AG04449 (cell line): ENCODE measurements at places on chromosomes 12 and 14.

DNA sequence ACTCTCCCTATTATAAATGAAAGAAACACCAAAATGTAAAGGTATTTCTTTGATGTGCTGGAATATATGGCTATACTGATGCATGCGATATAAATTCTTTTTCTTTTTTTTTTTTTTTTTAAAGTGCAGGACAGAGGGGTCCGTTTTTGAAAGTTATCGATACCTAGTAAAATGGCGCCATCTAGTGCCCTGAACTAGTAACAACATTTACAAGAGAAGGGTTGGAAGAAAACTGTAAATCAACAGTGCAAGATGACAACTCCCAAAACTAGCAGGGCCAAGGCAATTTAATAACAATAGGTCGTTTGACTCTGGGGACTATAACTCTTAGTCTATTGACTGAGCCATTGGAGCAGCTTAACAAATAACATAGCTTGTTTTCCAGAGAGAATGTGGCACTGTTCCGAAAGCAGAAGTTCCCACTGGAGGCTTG is 137.7 kb downstream of the SPTSSA start:
- DNase-seq: no peak

GRCh38 chr12:97047361-97047760 is 140.3 kb downstream of the NEDD1 start:
- no peak for DNase-seq

- DNase-seq: no peak
Measured at GRCh38 chr14:46653031-46653755, 1.6 kb upstream of the RPL10L start.

DNA sequence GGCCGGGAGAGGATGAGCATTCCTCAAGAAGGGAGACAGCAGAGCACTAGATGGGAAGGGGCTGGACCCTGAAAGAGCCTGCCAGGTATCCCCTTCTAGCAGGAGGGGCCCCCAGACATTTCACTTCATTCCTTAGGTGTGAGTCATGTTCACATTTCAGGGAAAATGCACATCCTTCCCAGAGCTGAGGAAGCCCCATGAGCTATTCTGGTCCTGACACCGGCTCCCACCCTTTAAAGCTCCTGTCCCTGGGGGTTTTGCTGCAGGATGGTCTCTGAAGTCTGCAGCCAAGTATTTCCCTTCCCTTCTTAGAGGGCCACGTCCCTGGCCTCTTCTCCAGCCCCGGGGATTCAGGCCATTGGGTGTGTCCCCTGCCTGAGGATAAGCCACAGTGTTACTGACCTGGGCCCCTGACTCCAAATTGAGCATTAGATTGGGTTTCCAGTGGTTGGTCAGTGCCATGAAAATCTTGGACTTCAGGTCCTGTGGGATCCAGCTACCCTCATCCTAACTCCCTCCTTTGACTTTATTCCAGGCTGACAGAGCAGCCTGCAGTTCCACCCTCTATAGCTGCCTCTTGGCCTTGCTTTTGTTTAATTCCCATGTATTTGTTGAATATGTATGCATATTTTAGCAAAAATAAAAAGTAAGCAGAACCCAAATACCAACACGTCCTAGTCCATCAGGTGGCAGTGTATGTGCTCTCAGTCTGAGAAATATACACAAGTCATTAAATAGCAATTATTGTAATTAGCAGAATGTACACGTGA is 267.1 kb downstream of the CACNA1C start:
- no peak for DNase-seq

DNA sequence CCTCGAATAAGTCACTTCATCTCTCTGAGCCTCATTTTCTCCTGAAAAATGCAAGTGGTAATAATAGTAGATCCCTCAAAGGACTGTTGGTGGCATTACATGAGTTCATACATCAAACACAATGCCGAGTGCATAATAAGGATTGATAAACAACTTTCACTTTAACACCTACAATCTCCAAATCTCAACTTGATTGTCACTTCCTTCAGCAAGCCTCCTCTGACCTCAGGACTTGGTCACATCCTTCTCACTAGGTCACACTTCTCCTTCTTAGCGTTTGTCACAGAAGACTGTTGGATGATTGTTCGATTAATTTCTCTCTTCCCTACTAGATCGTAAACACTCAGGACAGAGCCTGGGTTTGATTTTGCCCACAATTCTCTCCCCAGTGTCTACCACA is 7.9 kb upstream of the PRKAB1 start:
- no peak for DNase-seq

DNA sequence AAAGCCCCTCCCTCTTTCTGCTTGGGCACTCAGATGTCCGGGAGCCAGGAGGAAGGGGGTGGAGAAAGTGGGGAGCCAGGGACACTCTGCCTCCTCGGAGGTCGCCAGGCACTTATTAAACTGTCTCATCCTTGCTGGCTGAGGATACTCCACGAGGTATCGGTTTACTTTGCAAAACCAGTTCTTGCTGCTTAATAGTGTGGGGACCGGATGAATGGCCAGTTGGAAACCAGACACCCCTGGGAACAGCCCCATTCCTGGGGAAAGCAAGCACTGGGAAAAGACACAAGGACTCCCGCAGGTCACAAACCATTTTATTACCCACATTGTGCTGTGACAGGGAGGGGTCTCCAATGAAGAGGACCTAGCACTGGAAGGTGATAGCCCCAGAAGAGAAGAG is 34.2 kb downstream of the CCDC88C start:
- no peak for DNase-seq

DNA sequence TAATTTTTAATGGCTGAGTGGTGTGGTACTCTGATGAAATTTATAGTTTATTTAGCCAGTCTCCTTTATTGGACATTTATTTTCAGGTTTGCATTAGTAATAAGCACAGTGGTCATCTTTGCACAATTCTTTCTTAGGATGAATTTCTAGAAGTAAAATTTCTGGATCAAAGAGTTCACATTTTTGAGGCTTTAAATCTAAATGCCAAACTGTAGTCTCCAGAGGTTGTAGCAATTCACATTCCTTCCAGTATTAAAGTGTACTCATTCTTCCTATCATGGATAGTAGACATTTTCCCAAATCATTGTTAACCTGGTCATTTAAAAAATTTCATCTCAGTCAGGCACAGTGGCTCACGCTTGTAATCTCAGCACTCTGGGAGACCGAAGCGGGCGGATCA is 24.8 kb downstream of the SLC39A9 start:
- DNase-seq: no peak

DNA sequence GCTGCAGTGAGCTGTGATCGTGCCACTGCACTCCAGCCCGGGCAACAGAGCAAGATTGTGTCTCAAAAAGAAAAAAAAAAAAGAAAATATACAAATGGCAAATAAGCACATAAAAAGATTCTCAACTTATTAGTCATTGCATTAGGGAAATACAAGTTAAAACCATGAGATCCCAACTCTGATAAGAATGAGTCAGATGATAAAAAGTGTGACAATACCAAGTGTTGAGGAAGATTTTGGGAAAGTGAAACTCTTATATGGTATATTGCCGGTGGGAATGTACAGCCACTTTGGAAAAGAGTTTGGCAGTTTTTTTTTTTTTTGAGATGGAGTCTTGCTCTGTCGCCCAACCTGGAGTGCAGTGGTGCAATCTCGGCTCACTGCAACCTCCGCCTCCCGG is 7.6 kb upstream of the PRPF40B start:
- no peak for DNase-seq

GRCh38 chr12:7712841-7713442 is 1.7 kb downstream of the DPPA3 start:
- no peak for DNase-seq

GRCh38 chr12:65561798-65562382 is 262.4 kb upstream of the HMGA2 start:
- no peak for DNase-seq

DNA sequence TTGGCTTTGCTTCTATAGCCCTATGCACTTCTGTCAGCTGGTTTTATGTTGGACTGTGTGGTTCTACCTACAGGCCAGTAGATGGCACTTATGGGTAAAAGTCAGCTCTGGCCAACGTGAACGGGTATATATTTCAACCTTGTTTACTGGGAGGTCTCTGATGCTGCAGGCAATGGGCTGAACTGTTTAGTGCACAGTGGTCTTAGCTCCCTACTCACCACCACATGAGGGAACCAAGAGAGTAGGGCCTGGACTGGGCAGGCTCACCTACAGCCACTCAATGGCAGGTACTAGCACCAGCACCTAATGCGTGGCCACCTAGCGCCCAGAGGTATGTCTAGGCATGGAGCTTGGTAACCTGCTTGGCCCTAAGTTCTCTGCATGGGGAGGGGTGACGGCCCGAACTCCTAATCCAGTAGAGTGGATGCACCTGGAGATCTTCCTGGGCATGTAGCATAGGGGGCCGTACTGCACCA is 481.8 kb downstream of the TMEM117 start:
- peak; percentile 3 for DNase-seq

DNA sequence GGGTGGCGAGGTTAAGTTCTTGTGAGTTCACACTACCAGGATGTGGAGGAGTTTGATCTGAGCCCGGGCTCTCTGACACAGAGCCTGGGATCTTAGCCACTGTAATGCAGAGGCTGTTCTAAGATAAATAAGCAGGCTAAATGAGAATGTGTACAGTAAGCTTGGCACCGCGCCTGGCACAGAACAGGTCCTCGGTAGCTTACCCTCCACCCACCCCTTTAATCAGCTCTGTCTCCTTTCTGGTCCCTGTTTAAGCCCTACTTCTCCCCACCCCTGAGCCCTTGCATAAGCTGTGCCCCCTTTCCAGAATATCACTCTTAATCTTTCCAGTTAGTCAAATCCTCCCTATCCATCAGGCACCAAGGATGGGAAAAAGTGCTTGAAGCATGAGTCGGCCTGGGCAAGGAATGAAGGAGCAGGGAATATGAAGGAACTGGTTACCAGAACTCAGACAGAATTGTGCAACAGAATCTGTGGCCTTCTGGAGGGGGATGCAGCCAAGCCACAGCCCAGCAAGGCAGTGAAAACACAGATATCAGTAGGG is 32.8 kb upstream of the CMKLR1 start:
- peak; percentile 23 for DNase-seq

DNA sequence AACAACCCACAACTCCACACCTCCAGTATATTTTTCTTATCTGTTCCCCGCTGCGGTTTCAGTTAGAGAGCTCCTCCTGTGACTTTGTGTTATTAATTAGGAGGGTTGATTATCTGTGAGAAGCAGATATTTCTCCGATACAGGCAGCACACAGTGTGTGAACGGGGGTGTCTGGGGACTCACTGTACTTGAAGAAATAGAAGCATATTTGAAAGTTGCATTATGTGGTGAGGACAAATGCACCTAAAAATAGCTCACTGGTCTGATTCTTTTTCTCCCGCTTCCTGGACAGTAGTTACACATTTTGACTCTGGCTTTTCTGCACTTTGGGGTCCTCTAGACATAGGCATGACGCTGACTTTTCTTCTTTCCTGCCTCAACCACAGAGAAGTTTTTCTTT is 277.7 kb downstream of the VRK1 start:
- DNase-seq: no peak
